Inflammatory macrophage treated with lipopolysaccharide for 1 hour (primary cell): ENCODE measurements at places on chromosomes 2 and 18.
A peak's percentile ranks its signal among the peaks of the same experiment; 100 is the strongest.

DNA sequence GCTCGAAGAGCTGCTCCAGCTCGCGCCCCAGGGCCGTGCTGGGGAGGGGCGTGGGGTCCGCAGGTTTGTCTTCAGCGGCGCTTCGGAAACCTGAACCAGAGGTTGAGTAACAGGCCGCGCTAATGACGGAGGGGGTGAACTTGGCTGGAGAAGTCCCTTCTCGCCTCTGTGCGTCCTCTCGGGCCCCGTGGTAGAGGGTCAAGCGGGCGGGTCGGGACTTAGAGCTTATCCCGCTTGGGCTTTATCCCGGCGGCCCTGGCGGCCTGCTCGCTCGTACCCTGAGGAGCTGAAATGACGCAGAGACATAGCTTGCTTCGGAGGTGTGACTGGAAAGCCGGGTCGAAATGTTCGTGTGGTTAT is 479 bp downstream of the RNMT start:
- no peak for DNase-seq

DNA sequence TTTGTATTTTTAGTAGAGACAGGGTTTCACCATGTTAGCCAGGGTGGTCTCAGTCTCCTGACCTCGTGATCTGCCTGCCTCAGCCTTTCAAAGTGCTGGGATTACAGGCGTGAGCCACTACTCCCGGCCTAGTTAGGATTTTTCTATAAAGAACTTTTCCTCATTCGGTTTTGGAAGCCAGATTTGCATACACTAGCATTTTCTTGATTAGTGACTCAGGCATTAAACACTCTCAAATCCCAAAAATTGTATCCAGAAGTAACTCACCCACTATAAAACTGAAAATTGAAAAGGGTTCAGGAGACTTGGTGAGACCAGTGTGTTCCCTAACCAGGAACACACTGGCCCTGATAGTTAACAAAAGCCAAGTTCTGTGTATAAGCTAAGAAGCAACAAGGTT is 25.2 kb downstream of the EIF2AK3 start:
- no peak for DNase-seq

DNA sequence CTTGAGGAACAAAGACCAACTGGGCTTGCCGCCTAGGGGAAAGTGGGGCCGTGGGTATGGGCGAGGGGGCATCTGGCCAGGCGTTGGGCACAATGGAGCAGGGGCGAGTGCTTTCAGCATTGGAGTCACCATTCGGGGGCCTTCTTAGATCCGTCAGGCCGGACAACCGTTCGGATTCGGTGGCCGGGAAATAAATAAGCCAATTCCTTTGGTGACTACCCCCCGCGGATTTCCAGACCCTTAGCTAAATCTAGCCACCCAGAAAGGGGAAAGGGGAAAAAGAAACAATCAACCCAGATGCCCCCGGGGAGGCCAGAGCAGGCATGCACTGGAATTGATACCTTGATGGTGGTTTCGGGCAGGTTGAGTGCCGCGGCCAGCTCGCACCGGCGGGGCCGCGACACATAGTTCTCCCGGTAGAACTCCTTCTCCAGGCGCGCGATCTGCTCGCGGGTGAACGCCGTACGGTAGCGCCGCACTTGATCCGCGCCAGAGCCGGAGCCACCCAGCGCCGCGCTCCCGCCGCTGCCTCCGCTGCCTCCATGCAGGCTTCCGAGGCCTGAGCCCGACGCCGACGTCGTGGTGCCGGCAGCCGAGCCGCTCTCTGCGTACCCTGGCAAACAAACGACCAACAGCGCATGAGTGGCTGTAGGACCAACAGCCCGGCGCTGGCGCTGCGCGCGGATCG is 1.8 kb downstream of the EVX2 start:
- no peak for DNase-seq

- peak; percentile 31 for DNase-seq
Measured at GRCh38 chr2:44291281-44292248, 16.3 kb downstream of the SLC3A1 start.

DNA sequence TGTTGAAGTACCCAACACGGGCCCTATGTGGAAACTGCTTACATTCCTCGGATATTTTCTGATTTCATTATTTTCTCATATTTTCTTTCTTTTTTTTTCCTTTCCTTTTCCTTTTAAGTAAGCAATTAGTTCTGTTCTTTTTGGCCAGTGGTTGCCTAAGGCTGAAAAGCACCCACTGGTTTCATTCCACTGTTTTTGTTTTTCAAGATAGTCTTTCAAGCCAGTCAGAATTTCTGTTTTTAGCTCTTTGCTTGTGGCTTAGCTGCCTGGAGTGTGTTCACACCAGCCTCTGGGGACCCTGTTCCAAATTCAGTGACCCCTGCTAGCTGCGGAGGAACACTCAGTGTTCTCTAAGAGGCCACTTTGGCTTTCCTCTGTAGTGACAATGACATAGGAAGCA is 73.6 kb downstream of the NRP2 start:
- no peak for DNase-seq

GRCh38 chr2:191857259-191857805 is 10.4 kb upstream of the CAVIN2 start:
- DNase-seq = no peak

DNA sequence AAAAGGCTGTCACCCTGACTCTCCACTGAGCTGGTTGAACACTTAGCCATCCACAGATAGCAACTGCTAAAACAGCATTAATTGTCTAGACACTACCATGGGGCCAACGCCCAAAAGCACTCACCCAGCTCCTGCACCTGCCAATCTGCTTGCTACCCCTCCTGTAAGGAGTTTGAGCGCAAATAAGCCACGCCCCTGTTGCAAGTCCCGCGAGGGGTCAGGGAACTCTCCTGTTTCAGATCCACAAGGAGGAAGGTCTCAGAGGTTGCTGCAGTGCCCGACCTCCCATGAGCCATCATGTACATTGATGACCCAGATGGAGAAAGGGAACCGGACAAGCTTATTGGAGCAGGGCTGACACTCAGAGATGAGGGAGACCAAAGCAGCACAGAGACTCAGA is 106.8 kb downstream of the ZNF516 start:
- DNase-seq = no peak

DNA sequence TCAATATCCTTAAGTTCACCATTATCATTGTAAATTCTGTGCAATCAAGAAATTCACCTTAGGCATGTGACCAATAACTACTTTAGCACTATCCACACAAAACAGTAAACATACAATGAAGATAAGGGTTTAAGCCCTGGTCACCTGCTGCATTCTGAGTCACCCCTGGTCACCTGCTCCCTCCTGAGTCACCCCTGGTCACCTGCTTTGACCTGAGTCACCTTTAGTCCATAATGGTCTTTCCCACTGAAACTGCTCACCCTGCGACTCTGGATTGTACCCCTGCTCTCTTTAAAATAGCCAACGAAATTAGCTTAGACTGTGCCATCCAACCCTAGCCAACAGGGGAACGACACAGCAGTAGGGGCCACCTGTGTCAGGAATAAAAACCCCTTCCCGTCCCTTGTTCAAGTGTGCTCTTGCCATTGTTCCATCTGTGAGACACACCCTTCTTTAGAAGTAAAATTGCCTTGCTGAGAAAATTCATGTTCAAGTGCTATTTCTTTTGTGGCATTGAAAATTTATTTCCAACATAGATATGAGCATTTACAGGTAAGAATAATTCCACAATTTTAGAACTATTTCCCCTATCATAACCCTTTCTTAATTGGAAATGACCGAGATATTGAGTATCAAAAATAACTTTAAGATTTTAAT is 902.8 kb downstream of the DSC3 start:
- no peak for DNase-seq

- peak; percentile 24 for DNase-seq
Measured at GRCh38 chr2:68643011-68643873, at the start of gene PROKR1. Gene PROKR1 (plus strand): TSS chr2:68643579. CDS start chr2:68645822, 2,243 bp downstream.

DNA sequence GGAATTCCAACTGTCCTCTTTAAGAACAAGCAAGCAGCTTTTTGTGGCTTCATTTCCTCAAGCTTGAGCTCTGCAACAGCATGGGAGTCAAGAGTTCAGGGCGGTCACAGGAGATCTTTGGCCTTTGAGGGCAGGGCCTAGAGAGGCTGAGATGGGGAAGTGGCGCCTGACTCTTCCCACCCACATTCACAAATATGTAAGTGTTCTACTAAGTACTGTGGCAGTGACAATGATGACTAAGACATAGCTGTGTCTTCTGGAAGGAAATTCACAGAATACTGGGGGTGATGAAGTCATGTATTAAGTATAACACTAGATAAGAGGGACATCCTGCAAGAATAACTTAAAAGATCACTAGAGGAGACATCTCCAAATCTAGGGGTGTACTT is 15.0 kb downstream of the RND3 start:
- peak; percentile 57 for DNase-seq

GRCh38 chr2:73937103-73937885 is 10.6 kb downstream of the DGUOK start:
- DNase-seq = no peak

DNA sequence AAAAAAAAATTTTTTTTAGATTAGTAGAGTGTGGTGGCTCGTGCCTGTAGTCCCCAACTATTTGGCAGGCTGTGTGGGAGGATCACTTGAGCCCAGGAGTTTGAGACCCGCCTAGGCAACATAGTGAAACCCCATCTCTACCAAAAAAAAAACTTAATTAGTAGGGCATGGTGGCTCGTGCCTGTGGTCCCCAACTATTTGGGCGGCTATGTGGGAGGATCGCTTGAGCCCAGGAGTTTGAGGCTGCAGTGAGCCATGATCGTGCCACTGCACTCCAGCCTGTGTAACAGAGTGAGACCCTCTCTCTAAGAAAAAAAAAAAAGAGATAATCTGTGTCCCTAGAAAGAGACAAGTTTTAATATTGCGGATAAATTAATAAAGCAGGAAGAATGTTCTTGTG is 8.8 kb downstream of the GPR55 start:
- no peak for DNase-seq

GRCh38 chr18:32219431-32220018 is 29.7 kb downstream of the MEP1B start:
- DNase-seq = no peak

DNA sequence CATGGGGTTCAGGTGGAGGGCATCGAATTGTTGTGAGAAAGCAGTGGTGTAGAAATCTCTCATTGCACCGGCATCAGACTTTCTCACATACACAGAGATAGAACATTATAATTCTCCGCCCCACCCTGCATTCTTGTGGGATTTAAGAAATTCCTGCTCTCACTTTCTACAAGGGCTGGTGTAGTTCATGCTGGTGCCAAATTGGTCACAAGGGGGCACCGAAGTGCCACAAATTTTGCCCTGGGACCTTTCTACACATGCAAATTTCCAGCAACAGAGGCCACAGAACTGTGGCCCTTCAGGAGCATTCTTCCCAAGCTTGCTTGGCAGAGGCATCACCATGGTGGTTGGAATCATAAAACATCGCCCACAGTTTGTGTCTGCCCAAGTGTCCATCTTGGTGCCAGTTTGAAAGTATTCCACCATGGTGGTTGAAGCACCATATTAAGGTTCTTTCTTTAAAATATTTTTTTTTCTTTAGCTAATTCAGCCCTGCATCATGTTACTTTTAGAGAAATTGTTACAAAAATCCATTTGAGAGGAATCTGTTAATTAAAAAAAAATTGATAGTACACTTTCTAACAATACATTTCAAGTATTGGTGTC is 521.2 kb upstream of the FANCL start:
- DNase-seq = peak; percentile 76

DNA sequence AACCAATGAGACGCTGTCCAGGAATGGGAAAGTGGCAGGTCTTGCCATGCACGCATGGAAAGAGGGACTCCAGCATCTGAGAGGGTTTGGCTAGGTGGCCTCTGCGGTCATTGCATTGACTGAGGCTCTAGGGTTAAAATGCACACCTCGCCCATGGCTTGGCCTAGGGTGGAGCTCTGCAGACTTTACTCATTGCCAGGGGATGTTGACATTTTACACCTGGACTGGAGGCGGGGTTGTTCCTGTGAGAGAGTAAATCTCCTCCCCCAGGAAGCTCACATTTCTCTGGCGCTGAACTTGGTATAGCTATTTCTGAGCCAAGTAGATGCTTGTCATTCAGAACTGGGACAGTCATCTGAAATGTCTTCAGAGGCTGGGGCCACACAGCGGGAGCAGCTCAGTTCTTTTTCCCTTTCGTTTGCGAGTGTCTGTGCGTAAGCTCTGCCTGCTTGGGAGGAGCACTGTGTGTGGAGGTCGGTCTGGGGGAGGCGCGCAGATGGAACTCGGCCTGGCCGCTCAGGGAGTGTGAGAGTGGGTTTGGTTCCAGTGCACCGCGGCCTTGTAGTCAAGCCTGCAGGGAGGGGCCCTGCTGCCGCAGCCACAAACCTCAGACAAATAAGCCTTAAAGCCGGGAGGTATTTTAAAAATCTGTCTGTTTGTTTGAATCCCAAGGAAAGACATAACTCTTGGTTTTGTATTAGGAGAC is 76.5 kb downstream of the LPIN1 start:
- no peak for DNase-seq

DNA sequence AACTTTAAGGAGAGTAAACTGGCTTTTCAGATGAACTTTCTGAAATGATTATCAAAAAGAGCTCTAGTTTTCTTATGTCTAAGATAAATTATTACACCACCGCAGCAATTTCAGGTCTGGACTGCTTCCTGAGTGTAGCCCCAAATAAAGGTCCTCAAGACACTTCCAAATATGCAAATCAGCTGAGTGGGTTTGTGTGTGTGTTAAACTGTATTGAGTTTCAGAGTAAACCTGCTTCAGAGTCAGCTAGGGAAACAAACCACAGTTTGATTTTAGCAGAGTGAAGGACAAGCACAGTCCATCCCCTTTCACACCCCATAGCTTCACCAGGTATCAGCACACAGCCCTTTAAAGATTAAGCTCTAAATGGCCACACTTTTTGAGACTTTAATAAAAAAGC is 168.7 kb downstream of the NRXN1 start:
- no peak for DNase-seq

GRCh38 chr18:65227970-65228369 is 522.8 kb upstream of the CDH7 start:
- DNase-seq = no peak

DNA sequence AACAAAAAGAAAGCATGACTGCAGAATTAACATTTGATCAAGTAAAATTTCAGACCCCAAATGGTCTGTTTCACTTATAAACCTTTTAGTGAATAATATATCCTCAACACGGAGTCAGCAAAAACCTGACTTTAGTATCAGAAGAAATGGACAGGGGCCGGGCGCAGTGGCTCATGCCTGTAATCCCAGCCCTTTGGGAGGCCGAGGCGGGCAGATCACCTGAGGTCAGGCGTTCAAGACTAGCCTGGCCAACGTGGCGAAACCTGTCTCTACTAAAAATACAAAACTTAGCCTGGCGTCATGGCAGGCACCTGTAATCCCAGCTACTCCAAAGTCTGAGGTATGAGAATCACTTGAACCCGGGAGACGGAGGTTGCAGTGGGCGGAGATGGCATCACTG is 3.0 kb downstream of the OR6B3 start:
- DNase-seq = no peak

- no peak for DNase-seq
Measured at GRCh38 chr2:50674876-50675275, 357.1 kb downstream of the NRXN1 start.

DNA sequence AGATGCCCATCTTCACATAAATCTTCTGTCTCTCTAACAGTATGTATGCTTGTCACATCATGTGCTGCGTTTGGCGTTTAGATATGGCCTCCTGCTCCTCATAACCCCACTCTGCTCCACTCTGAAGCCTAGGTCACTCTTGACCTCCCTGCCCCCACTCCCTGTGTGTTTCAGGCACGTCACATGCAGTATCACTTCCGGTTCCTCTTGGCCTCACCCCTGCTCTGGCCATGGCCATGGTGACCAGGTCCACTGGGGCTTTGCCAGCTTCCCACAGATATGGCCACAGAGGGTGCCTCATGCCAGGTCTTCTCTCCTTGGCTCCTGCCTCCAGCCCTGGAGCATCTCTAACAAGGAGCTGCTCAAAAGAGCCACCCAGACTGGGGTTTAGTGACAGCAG is 160.0 kb downstream of the RNF152 start:
- peak; percentile 54 for DNase-seq

GRCh38 chr18:22858121-22858520 is 75.0 kb upstream of the RBBP8 start:
- no peak for DNase-seq

- DNase-seq = no peak
Measured at GRCh38 chr18:45626330-45627203, 11.3 kb downstream of the SLC14A2 start.
